ENCODE measurements at places on chromosomes 16 and 17. TPM values are rescaled to one million over a fixed set of nuclear protein-coding genes. Genes with fewer than 3 reads are reported as not detected.

KCNH6 gene
- total RNA-seq, result under 0.01 TPM

CASKIN1 gene
- total RNA-seq, result 0.32 TPM

IRX5 gene
- total RNA-seq, result not detected

HOXB6 gene
- total RNA-seq, result 6.2 TPM

SSTR5 gene
- not detected for total RNA-seq

CD300A gene
- not detected for total RNA-seq

DHRS7C gene
- total RNA-seq, result not detected

AMZ2 gene
- 56.5 TPM for total RNA-seq

GCGR gene
- total RNA-seq, result not detected

KRTAP3-2 gene
- total RNA-seq, result not detected

MAPT gene
- under 0.01 TPM for total RNA-seq

C17orf113 gene
- 0.32 TPM for total RNA-seq

PROCA1 gene
- 1.5 TPM for total RNA-seq

ABCC6 gene
- 1.4 TPM for total RNA-seq

ACAP1 gene
- total RNA-seq, result not detected

MYH3 gene
- 0.76 TPM for total RNA-seq

CCL5 gene
- 0.15 TPM for total RNA-seq

NPIPB6 gene
- not detected for total RNA-seq

TEKT5 gene
- not detected for total RNA-seq

ABCA8 gene
- 0.32 TPM for total RNA-seq

PYY gene
- not detected for total RNA-seq

TSPOAP1 gene
- not detected for total RNA-seq

VWA3A gene
- total RNA-seq, result under 0.01 TPM

PRCD gene
- not detected for total RNA-seq

SYT17 gene
- 0.91 TPM for total RNA-seq

GAST gene
- not detected for total RNA-seq

GDE1 gene
- 50.7 TPM for total RNA-seq

GUCY2D gene
- not detected for total RNA-seq

C16orf96 gene
- total RNA-seq, result not detected

KRTAP4-3 gene
- total RNA-seq, result not detected

STH gene
- total RNA-seq, result not detected

CAMTA2 gene
- 3.2 TPM for total RNA-seq

PPM1E gene
- not detected for total RNA-seq

KRT14 gene
- not detected for total RNA-seq

ENPP7 gene
- total RNA-seq, result not detected

GNAO1 gene
- total RNA-seq, result not detected

TCAP gene
- 0.15 TPM for total RNA-seq

CLEC19A gene
- not detected for total RNA-seq

TP53TG3F gene
- total RNA-seq, result not detected

MAP2K6 gene
- 5.8 TPM for total RNA-seq

NGFR gene
- 0.30 TPM for total RNA-seq

GSPT1 gene
- 92.6 TPM for total RNA-seq

SPNS2 gene
- total RNA-seq, result 17.3 TPM

UTS2R gene
- total RNA-seq, result not detected

ZG16 gene
- not detected for total RNA-seq

CCL4L2 gene
- total RNA-seq, result not detected

TOB1 gene
- total RNA-seq, result 1.9 TPM

CDRT15 gene
- not detected for total RNA-seq

SDK2 gene
- total RNA-seq, result not detected

TOM1L1 gene
- total RNA-seq, result 5.8 TPM

CACNG3 gene
- not detected for total RNA-seq

BRIP1 gene
- total RNA-seq, result 8.2 TPM

SCARF1 gene
- 115 TPM for total RNA-seq

CTRB1 gene
- total RNA-seq, result not detected

CDRT15L2 gene
- total RNA-seq, result not detected
